ENCODE measurements at places on chromosomes 4 and X.

- DNase-seq, result no peak
These were observed 46.4 kb upstream of the GATB start for GRCh38 chr4:151807220-151807619.

- DNase-seq, result no peak
These were observed 1.3 kb downstream of the GAK start for GRCh38 chr4:930827-931193.

GRCh38 chr4:99352602-99353537 lies at the start of gene ADH1C:
TSS of gene ADH1C (minus strand) at chr4:99352746. CDS start at chr4:99352675, 71 bp downstream.
- no peak for DNase-seq

GRCh38 chr4:123581802-123582201 lies 185.2 kb downstream of the SPRY1 start:
- DNase-seq, result no peak

DNA sequence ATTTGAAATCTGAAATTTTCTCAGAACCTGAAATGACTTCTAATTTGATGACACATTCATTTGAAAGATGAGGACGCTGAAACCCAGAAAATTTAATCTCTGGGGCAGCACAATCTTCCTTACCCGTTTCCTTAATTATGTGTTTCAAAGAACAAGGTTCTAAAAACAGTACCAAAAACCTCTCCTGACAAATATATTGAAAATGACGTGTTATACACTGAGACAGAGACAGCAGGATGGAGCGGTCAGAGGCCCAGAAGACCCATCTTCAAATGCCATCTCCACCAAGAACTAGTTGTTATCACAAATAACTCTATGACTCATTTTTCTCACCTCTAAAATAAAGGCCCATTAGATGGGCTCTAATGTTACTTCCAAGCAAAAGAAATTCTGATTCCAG lies 177.3 kb downstream of the NSUN7 start:
- no peak for DNase-seq

DNA sequence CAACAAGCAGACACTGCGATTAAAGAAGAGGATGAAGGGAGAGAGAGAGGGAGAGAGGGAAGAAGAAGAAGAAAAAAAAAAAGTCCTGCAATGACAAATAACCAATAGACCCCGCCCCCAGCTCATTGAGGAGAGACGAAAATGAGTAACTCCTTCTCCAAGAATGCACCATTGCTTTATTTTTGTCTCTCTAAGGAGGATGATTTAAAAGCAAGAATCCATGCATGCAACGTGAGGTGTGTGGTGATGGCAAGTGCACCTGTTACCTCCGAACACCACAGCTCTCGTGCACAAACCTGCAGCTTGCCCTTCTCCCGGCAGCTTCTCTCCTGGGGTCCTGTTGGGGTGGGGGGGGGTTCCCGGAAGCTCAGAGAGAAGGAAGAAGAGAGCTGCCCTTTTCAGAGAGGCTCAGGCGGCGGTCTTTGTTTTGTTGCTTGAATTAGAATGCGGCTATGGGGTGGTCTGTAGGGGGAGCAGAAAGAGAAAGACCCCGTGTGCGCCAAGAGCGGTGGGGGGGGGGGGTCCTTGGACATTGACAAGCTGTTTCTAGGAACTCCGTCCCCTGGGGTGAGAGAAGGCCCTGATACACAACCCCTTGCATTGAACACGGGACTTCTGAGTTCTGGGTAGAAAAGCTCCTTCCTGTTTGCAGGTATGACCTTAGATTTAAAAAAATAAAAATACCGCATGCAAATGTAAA lies 100.7 kb downstream of the CRLF2 start:
- no peak for DNase-seq

DNA sequence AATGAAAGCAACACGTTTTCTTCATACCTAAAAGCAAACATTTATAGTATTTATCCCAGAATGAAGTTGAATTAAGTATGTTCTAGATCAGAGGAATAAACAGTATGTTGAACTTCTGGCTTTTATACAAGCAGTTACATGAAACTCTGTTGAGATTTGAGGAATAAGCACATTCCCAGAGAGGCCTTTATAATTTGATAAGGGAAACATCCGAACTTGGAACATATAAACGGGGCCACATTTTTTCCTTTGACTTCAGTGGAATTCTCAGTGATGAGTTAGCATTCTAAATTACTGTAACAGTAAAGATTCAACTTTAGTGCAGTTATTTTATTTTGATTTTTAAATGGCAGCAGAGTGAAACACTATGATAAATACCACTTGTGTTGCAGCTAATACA lies 119.5 kb downstream of the GLRA3 start:
- no peak for DNase-seq

DNA sequence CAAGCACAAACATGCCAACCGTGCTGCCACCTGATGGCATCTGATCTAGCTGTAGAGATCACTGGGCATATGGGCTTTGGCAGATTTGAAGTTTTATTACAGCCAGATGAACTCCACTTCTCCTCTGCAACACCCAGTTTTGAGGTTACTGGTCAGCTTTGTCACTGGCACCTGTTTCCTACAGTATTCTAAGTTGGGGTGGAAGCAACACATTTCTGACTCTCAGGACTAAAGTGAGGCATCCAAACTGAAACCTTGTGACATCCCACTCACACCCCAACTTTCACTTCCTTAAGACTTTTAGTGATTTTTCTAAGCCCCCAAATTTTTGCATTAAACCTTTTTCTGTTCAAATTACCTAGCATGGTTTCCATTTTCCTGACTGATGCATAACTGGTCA lies 115.1 kb upstream of the PCDH18 start:
- no peak for DNase-seq

- no peak for DNase-seq
These were observed 91.2 kb downstream of the RAP1GDS1 start for GRCh38 chr4:98352396-98352795.

GRCh38 chrX:101415180-101416145 lies 7.4 kb downstream of the HNRNPH2 start:
- no peak for DNase-seq

DNA sequence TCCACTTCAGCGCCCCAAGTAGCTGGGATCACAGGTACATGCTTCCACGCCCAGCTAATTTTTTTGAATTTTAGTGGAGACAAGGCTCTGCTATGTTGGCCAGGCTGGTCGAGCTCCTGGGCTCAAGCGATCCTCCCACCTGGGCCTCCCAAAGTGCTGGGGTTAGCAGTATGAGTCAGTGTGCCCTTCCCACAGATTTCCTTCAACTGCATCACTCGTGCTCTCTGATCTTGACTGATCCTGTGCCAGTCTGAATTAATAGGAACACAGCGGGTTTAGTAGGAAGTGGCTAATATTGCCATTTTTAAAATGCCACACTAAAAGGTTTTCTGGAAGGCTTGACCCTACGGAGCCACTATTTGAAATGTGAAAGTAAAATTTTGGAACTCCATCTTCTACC lies 4.3 kb upstream of the SHROOM2 start:
- no peak for DNase-seq

DNA sequence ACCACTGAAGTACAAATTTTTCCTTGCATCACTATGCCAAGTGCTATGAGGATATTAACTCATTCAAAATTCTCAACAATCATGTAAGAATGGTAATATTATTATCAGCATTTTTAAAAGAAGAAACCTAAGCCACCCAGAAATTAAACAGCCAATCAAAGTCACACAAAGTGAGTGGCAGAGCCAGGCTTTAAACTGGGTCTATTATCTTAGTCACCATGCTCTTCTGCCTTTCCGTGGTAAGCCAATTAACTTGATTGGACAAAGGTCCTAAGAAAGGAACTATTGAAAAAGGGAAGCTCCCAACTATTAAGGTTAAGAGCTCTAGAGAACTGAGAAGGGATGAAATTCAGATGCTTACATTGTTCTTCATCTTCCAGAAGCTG lies 111.5 kb downstream of the ASB9 start:
- DNase-seq, result no peak

DNA sequence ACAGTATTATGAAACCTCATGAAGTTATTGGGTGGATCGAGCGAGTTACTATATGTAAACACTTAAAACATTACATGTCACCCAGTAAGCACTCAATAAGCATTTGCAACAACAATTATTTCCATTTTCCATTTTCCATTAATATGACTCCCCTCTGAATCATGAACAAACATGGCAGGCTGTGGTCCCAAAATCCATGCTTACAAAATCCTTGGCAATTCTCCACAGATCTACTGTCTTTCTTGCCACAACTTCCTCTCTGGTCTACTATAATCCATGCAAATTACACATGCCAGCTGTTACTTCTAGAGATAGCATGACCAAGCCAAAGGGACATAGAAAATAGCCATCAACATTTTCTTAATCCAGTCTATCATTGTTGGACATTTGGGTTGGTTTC lies 22.0 kb downstream of the ASB11 start:
- no peak for DNase-seq

GRCh38 chr4:169253113-169253671 lies 17.6 kb downstream of the SH3RF1 start:
- DNase-seq, result no peak

DNA sequence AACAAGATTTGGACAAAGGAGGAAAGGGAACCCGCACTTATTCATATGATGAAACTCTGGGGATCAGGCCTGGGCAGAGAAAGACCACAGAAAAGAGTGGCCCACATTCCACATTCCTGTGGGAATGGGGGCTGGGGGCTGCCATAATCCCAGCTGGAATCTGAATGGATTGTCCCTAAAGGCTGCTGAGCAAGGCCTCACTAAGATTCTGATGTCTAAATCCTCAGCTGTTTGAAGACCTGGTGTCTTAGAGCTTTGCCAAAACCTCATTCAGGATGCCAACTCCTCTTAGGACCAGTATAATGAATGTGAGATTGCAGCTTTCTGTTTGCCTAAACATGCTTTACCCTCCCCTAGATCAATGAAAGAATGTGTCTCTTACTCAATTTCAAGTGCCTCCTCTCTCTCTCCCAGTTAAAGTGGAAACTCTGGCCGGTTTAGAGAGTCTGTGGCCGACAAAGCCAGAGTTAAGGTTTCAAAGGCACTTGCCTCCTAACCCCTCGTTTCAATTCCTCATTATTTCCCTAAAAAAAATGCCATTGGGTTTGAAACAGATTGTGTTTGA lies 33.3 kb upstream of the GPC4 start:
- DNase-seq, result no peak

GRCh38 chr4:137892134-137892533 lies 350.0 kb downstream of the SLC7A11 start:
- DNase-seq, result no peak

DNA sequence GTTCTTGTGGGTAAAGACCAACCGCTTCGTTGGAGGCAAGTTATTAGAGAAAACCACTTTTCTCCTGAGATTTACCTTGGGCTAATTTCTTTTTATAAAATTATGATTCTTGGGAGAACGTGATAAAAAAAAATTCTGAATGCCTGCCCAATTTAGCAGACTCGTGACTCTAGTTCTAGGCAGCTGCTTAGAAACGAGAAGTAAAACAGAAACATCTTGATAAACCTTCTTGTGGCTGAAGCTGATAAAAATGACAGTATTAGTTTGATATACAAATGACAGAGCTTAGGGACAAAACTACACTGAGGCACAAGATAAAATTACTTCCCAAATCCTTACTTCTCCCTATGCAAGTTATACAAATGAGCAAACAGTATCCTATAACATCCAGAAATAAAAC lies 458.9 kb upstream of the TEX13C start:
- DNase-seq, result no peak

DNA sequence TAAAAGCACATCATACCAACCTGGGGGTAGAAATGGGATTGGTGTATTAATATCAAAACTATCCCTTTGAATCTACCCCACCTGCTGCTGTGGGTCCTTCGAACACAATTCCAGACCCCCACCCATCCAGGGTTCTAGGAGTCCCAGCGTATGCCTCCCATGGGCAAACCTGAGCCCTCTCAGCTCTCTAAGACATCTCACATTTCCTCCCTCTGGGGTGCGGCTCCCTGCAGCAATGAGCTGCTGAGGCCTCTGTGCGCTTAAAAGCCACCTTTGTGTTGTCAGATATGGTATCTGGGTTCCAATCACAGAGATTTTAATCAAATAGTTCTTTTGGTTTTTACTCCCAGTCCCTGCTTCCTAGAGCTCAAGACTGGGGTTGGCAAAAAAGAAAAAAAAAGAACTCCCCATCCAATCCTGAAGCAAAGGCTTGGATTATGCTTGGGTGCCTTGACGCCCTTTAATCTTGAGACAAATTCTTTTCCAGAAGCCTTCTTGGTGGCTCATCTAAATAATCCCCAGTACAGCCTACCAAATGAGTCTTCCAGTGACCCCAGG lies 37.5 kb upstream of the NOCT start:
- no peak for DNase-seq

DNA sequence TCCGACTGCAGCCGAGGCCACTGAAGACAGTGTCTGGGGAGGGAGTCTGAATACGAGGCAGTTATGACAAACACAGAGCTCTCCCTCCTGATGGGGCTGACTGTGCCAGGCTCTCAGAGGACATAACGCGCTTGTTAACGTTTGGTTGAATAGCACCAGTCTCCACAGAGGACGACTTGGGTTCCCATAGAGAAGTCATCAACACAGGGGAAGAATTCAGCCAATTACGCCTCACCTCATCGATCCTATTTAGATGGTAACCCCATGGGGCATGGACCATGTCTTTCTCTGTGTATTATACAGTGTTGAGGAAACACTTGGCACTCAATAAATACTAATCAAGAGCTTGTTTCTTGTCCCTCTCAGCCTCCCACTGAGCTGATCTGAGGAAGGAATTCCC lies 642.6 kb upstream of the LCORL start:
- no peak for DNase-seq

GRCh38 chr4:91345632-91346031 lies 958.1 kb upstream of the GRID2 start:
- no peak for DNase-seq

GRCh38 chrX:13131396-13132137 lies 87.1 kb upstream of the FAM9C start:
- no peak for DNase-seq

GRCh38 chrX:103254171-103254824 lies 657 bp downstream of the TCEAL8 start:
- no peak for DNase-seq

DNA sequence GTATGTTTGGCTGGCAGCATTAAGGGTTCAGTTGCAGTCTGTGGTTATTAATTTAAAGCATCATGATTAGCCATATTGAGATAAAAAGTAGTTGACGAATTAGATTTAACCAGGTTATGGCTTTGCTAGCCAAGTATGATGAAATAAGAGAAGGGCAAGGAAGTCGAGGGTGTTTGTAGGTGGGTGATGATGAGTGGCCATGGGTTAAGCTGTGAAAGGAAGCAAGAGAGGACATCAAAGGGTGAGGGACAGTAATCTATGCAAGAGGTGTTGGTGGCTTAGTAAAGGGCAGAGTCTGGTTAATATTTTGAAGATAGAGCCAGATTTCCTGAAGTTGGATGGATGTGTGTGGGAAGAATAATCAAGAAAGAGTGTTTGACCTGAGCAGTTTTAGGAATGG lies 44.5 kb downstream of the STIM2 start:
- DNase-seq, result no peak

GRCh38 chr4:52751487-52751911 lies 274 bp upstream of the ERVMER34-1 start:
- peak; percentile 50 for DNase-seq

GRCh38 chr4:147157860-147158701 lies 212.4 kb upstream of the TTC29 start:
- no peak for DNase-seq

- DNase-seq, result no peak
These were observed 154.2 kb upstream of the PRDX4 start for GRCh38 chrX:23513121-23513520.

All from 8988T (cell line).